Psoas muscle (tissue), 8 donors: ENCODE measurements at places on chromosomes 1 and 21. TPM values are rescaled to one million over a fixed set of nuclear protein-coding genes. Genes with fewer than 3 reads are reported as not detected.

The GJB4 gene
- total RNA-seq: not detected

DNA sequence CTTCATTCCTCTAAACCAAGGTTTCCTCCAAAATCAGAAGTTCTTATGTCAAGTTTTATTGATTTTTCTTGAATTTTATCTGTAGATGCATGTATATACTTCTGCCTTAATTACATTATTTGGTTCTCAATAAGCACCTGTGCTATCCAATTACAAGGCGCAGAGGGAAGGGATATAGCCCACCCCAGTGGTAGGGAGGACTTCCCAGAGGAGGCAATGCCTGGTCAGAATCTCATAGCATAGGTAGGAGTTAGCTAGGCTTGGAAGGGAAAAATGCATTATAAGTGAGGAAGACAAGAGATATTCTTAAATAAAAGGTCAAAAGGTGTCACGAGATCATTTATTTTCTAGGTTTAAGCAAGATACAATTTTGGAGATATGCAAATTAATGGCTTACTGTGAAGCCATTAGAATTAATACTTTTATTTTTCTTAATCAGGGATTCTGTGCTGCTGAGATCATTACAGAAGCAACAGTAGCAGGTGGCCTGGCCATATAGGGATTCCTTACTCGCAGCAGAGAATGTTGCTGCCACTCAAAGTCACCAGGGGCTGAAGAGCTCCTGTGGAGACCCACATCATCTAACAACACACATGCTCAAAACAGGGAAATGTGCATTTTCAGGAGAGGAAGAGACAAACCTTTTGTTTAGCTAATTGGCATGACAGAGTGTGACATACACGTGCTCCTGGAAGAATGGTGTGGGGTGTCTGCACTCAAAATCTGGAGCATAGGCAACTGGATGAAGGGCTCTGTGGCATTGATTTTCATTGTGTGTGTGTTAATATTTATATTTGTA is 178.3 kb downstream of the ATG4C start:
- H3K36me3 ChIP-seq: no peaks in the 10 kb centered on the region
- no peak overlapping the region for H3K4me3 ChIP-seq
- no peak for DNase-seq
- no peak overlapping the region for H3K27ac ChIP-seq

DNA sequence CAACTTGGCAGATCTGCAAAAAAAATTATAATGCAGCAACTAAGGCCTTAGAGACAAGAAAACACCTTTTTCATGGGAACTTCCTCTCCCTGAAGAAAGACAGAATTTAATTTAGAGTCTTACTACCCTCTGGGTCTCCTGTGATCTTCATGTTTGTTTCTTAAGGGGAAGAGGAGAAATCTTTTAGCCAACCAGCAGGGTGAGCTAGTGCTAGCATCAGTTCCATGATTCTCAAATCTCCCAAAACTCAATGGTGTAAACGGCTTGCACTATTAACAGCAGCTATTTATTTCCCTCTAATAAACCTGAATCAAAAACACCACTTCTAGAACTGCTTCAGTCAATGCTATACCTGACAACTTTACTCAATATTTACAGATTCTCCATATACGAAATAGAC is 3.8 kb downstream of the ZNF644 start:
- peaks cover 51% of the 10 kb centered on the region for H3K4me1 ChIP-seq
- H3K27me3 ChIP-seq: no peaks in the 10 kb centered on the region
- no peaks in the 10 kb centered on the region for H3K36me3 ChIP-seq
- DNase-seq: no peak

DNA sequence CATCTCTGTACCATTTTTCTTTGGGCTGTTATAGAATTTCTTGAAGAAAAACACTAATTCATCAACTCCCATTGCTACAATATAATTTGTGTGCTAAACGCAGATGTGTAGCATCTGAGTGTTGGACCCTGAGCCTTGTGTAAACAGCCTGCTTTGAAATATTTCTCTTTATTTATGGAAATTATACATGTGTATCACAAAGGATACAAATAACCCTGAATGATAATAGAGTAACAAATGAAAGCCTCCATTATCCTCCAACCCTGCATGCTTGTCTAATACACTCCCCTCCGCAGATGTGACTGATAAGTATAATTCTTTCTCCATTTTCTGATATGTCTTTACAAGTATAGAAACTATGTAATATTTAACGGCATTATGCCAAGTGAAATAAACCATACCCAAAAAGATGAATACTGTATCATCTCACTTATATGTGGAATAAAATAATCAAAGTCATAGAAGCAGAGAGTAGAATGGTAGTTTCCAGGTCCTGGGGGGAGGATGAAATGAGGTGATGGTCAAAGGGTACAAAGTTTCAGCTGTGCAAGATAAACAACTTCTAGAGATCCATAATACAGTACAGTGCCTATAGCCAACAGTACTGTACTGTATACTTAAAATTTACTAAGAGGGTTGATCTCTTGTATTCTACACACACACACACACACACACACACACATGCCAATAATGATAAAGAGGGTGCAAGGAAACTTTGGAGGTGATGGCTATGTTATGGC is 2.8 kb upstream of the ADAM30 start:
- H3K36me3 ChIP-seq: no peaks in the 10 kb centered on the region
- peaks cover 3% of the 10 kb centered on the region for H3K27me3 ChIP-seq
- no peak overlapping the region for H3K4me3 ChIP-seq
- no peaks in the 10 kb centered on the region for H3K4me1 ChIP-seq

GRCh38 chr1:212201461-212201860 is 83.7 kb upstream of the PPP2R5A start:
- no peaks in the 10 kb centered on the region for H3K36me3 ChIP-seq
- H3K4me1 ChIP-seq: no peaks in the 10 kb centered on the region
- no peaks in the 10 kb centered on the region for H3K27me3 ChIP-seq
- no peak overlapping the region for H3K4me3 ChIP-seq
- DNase-seq: no peak
- H3K27ac ChIP-seq: no peak overlapping the region

DNA sequence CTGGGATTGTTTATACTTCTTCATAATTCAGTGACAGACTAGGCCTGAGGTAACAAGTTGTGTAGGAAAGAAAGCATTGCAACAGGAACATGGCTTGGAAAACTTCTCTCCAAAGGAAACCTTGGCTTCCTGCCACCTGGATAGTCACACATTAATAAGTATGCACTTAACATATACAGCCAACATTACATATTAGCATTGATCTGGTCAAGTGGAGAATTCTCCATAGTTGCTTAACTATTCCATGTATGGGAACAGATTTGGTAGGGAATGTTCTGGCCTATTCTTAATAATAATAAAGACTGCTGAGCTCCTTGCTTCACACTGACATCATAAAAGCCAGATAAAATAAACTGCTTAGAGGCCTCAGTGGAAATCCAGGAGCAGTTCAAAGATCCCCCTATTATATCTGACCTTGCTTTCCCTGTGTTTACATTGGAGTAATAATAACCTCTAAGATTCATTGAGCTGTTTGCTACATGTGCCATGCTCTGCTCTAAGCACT is 27.2 kb upstream of the NFIA start:
- peaks cover 30% of the 10 kb centered on the region for H3K4me1 ChIP-seq
- no peaks in the 10 kb centered on the region for H3K27me3 ChIP-seq
- H3K36me3 ChIP-seq: no peaks in the 10 kb centered on the region
- peak overlapping the region; percentile 15 for H3K4me3 ChIP-seq
- no peak for DNase-seq

DNA sequence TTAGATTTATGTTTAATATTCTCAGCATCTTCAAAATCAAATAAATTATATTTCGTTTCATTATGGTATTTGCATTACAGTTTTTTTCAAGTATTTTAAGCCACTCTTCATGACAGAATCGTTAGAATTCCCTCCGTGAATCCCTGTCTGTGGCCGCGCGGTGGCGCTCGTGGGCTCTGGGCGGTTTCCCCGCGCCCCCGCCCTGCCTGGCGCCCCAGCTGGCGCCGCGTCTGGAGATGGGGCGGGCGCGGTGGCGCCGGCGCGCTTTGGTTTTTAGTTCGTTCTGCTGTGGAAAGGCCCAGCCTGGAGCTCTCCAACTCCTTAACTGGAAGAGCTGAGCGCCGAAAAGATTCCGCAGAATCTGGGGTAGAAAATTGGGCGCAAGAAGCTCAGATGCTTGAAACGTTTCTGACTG is 25.7 kb downstream of the PRMT2 start:
- no peaks in the 10 kb centered on the region for H3K4me1 ChIP-seq
- H3K27ac ChIP-seq: no peak overlapping the region
- peak; percentile 61 for DNase-seq
- no peaks in the 10 kb centered on the region for H3K27me3 ChIP-seq
- H3K36me3 ChIP-seq: no peaks in the 10 kb centered on the region
- peak overlapping the region; percentile 46 for H3K4me3 ChIP-seq

- H3K36me3 ChIP-seq: no peaks in the 10 kb centered on the region
- H3K27ac ChIP-seq: no peak overlapping the region
- no peak for DNase-seq
- H3K4me1 ChIP-seq: no peaks in the 10 kb centered on the region
These were observed 147.1 kb downstream of the ADSS2 start for GRCh38 chr1:244304656-244305055.

DNA sequence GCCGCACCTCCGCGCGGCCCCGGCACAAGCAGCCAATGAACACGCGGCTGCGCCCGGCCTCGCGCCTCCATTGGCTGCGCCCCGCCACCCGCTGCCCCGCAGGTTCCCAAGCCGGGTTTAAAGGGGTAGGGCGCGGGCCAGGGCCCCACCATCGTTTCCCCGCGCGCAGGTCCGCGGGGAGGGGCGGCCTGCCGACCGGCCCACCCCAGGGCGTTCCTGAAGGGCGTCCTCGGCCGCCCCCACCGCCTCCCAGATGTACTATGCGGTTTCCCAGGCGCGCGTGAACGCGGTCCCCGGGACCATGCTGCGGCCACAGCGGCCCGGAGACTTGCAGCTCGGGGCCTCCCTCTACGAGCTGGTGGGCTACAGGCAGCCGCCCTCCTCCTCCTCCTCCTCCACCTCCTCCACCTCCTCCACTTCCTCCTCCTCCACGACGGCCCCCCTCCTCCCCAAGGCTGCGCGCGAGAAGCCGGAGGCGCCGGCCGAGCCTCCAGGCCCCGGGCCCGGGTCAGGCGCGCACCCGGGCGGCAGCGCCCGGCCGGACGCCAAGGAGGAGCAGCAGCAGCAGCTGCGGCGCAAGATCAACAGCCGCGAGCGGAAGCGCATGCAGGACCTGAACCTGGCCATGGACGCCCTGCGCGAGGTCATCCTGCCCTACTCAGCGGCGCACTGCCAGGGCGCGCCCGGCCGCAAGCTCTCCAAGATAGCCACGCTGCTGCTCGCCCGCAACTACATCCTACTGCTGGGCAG is at the start of gene OLIG1:
Gene OLIG1 (plus strand): TSS at position 148 of the 750 bp plus-strand sequence. CDS start 106 bp downstream, at position 254.
- H3K4me1 ChIP-seq: peaks cover 14% of the 10 kb centered on the region
- peak; percentile 67 for DNase-seq

GRCh38 chr1:247288341-247288740 is 32.5 kb downstream of the VN1R5 start:
- H3K27ac ChIP-seq: no peak overlapping the region
- H3K27me3 ChIP-seq: no peaks in the 10 kb centered on the region
- no peaks in the 10 kb centered on the region for H3K36me3 ChIP-seq
- H3K4me1 ChIP-seq: no peaks in the 10 kb centered on the region
- H3K4me3 ChIP-seq: no peak overlapping the region

DNA sequence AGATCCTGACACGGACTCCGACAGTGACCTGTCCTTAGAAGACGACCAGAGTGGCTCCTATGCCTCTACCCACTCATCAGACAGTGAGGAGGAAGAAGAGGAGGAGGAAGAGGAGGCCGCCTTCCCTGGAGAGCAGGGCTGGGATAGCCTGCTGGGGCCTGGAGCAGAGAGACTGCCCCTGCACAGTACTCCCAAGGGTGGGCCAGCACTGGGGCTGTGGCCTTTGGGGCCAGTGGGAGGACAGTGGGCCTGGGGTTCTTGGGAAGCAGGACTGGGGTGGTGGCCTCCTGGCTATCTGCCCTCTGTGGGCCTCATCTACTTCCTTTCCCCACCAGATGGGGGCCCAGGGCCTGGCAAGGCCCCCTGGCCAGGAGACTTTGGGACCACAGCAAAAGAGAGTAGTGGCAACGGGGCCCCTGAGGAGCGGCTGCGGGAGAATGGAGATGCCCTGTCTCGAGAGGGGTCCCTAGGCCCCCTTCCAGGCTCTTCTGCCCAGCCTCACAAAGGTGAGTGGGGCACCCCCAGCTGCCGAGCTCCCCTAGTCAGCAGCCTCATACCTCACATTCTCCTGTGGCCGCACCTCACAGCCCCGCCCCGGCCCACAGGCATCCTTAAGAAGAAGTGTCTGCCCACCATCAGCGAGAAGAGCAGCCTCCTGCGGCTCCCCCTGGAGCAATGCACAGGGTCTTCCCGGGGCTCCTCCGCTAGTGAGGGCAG is 10.0 kb downstream of the PSRC1 start:
- H3K27ac ChIP-seq: no peak overlapping the region
- H3K36me3 ChIP-seq: peaks cover 22% of the 10 kb centered on the region
- peak; percentile 42 for DNase-seq

- no peaks in the 10 kb centered on the region for H3K36me3 ChIP-seq
- peaks cover 8% of the 10 kb centered on the region for H3K4me1 ChIP-seq
- no peaks in the 10 kb centered on the region for H3K27me3 ChIP-seq
- H3K4me3 ChIP-seq: no peak overlapping the region
These were observed 1.1 kb upstream of the SLAMF8 start for GRCh38 chr1:159825564-159825963.

DNA sequence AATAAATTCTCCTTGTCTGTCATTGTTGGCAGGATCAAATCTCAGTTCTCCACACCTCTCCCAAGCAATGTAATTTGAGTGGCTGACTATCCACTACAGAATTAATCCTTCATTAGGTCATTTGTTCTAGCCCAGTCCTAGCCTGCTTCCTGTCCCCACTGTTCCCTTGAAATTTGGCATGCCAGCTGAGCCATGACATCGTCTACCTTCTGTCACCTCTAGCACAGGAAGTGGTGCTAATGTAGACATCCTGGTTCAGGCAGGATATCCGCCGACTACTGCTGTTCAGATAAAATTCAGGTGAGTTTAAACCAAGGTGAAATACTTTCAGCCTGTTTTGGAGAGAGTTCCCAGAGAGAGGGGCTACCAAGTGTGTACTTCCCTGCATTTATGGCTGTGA is 5.9 kb downstream of the CHRM3 start:
- DNase-seq: no peak
- H3K4me3 ChIP-seq: no peak overlapping the region
- H3K4me1 ChIP-seq: no peaks in the 10 kb centered on the region
- no peaks in the 10 kb centered on the region for H3K36me3 ChIP-seq
- peaks cover 19% of the 10 kb centered on the region for H3K27me3 ChIP-seq

- H3K4me3 ChIP-seq: no peak overlapping the region
- no peaks in the 10 kb centered on the region for H3K36me3 ChIP-seq
- no peaks in the 10 kb centered on the region for H3K4me1 ChIP-seq
- H3K27ac ChIP-seq: no peak overlapping the region
- no peak for DNase-seq
- H3K27me3 ChIP-seq: no peaks in the 10 kb centered on the region
These were observed 185.4 kb downstream of the TTLL7 start for GRCh38 chr1:83813576-83813975.

- H3K4me1 ChIP-seq: peaks cover 9% of the 10 kb centered on the region
- H3K4me3 ChIP-seq: peak overlapping the region; percentile 73
- H3K27ac ChIP-seq: peak overlapping the region; percentile 51
- no peaks in the 10 kb centered on the region for H3K27me3 ChIP-seq
These were observed 521 bp upstream of the CDC7 start for GRCh38 chr1:91499904-91500755.
